ENCODE measurements at places on chromosomes 16 and 17.

DNA sequence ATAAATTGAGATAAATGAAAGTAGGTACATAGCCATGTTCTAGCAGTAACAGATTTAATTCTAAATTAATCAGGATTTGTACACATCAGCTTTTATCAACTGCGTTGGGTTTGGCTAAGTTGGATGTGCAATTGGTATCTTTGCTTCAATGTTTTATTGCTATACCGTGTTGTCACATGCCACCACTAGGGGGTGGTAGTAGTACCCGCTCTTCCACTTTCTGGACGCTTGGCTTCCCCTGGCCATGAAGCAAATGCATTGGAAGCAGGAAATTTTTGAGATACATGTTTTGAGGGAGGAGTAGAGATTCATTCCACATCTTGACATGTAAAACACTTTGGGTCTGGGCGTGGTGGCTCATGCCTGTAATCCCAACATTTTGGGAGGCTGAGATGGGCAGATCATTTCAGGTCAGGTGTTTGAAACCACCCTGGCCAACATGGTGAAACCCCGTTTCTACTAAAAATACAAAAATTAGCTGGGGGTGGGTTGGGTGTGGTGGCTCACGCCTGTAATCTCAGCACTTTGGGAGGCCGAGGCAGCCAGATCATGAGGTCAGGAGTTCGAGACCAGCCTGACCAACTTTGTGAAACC lies 58.6 kb downstream of the EMP2 start:
- DNase-seq, result peak; percentile 47

DNA sequence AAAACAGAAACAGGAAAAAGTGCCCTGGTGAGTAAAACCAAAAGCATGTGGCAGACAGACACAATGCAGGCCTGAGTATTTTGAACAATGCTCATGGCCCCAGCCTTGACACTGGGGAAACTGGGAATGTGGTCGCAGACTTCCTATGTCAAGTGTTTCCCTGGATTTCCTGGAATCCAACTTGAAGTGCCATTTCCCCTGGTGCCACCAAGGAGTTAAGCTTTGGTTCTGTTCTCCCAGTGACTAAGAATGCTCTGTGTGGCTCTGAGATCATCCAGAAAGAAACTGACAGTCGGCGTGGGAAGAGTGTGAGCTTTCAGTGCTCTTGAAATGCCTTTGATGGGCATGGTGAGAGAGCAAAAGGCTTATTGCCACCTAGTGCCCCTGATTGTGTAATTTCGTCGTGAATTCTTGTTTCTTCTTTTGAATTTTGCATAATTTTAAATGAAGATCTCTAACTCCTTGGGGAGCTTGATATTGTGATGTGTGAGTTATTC lies 96.0 kb downstream of the YPEL2 start:
- no peak for DNase-seq

GRCh38 chr17:51142597-51142996 lies 10.8 kb upstream of the NME1 start:
- no peak for DNase-seq

DNA sequence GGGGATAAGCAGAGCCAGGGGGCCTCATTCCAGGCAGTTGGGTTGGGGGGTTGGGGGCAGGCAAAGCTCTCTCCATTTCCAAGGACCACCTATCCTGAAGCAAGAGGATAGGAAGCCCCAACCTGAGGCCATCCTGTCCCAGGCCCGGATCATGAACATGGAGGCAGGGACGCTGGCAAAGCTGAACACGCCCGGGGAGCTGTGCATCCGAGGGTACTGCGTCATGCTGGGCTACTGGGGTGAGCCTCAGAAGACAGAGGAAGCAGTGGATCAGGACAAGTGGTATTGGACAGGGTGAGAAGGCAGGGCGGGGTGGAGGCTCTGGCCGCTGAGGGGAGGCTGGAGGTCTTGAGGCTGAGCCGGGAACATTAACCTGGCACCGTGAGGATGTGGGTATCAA lies 3.6 kb upstream of the CHAD start:
- no peak for DNase-seq

Data from NCI-H1092 treated with DMSO at 0.1 percent for 48 hours (cell line).